Cerebellar nuclear complex (tissue), 1 donor: ENCODE measurements at places on chromosomes 13 and 19.

- no peak for DNase-seq
These were observed 19.5 kb downstream of the COMP start for GRCh38 chr19:18771328-18772242.

DNA sequence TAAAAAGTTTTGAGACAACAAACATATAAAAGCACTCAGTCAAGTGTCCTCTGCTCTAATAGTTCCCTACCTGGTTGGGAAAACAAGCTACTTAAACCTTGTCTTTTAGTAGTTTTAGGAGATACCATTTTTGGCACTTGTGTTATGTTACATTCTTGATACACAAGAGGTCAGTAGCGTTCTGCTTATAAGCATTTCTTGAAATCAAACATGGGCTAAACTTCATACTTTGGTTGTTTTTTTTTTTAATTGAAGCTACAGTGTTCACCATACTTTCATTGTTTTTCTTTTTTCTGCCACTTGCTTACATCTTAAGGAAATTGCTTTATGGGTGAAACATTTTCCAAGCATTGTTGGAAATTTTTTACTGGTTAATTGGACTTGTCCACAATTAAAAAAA is 12.9 kb downstream of the NHLRC3 start:
- no peak for DNase-seq

GRCh38 chr19:40143612-40144011 is 47.6 kb upstream of the MAP3K10 start:
- no peak for DNase-seq

DNA sequence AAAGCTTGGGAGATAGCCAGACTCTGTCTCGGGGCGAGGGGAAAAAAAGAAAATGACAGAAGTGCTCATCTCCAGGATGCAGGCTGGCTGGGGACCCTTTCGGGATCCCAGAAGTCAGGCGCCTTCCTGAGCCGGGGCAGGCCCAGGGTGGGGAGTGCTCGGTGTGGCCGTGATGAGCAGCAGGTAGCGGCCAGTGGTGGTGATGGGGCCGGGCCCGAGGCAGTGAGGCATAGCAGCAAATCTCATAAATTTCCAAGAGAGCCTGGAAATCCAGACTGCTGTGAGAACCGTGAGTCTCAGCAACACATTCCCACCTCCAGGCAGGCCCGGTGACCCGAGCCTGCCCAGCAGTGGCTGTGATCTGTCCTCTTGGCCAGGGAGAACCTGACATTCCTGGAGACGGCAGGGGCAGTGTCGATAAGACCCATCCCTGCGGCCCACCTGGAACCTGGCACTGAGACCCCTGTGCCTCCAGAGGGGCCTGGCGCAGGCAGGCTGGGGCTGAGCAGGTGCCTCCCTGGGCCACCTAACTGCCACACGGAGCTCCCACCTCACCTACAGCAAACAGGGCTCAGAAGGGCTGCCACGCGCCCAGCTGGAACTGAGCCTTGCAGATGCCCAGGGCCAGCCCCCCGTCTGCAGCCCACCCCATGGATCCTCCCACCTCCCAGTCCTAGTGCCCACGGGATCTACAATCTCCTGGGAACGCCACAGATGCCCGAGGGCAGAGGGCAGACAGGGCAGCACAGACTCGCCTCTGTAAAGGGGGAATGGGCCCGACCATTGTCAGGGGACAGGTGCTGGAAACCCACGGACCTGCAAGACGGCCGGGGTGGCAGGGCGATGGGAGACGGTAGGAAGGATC is 23.4 kb downstream of the IZUMO4 start:
- no peak for DNase-seq

- no peak for DNase-seq
These were observed 26.9 kb downstream of the POU2F2 start for GRCh38 chr19:42105368-42105767.

DNA sequence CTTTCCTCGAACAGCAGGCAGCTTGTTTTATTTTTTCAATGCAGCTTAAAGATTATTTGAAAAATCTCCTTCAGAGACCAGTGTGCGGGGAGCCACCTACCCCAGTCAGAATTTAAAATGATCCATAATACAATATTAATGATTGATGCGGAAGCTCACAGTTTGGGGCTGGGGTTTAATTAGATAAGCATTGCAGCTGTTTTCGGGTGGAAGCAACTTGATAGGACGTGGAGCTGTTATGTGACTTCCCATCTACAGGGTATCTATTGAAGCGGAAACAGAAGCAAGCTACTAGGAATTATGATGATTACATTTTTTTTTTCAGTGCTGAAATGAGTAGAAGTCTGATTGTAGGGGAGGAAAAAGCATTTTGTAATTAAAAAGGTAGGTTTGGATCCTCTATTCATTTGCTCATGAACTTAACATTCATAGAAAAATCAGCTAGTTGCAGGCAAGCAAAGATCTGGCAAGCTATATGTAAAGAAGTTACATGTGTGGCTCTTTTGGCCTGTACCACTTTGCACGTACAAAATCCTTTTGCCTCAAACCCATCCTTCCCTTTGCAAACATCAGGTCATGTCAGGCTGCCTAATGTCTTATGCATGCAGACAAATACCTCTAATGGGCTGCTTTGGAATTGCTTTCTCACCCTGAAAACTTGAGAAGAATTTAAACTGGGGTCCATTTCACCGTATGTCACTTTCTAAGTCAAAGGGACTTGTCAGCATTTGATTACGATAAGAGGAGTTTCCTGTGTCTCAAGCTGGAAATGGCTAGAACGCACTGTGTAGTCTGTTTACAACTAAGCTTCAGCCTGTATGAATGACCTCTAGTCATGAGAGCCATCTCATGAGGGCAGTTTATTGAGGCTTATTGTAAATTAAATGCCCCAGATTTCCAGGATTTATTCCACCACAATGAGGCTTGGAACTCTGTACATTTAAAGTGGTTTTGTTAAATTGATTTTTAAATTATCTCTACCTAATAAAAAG is 267.1 kb upstream of the TMTC4 start:
- no peak for DNase-seq

GRCh38 chr13:26855071-26855470 is 94.5 kb upstream of the GPR12 start:
- DNase-seq: no peak

DNA sequence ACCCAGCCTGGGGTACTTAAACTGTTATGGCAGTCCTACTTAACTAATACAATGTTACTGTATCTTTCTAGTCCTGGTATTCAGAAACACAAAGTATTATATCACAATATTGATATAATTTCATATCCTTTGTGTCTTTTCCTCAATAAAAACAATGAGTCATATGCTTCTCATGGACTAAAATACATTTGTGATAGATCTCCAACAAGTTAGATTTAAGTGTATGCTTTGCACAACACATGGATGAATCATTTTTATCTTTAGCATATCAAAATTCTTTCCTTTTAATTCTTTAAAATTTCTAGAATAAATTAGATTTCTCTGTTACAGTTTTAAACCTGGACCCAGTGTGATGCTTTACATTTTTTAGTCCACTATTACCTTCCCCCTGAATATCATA is 1357.8 kb upstream of the ATXN8OS start:
- DNase-seq: no peak

DNA sequence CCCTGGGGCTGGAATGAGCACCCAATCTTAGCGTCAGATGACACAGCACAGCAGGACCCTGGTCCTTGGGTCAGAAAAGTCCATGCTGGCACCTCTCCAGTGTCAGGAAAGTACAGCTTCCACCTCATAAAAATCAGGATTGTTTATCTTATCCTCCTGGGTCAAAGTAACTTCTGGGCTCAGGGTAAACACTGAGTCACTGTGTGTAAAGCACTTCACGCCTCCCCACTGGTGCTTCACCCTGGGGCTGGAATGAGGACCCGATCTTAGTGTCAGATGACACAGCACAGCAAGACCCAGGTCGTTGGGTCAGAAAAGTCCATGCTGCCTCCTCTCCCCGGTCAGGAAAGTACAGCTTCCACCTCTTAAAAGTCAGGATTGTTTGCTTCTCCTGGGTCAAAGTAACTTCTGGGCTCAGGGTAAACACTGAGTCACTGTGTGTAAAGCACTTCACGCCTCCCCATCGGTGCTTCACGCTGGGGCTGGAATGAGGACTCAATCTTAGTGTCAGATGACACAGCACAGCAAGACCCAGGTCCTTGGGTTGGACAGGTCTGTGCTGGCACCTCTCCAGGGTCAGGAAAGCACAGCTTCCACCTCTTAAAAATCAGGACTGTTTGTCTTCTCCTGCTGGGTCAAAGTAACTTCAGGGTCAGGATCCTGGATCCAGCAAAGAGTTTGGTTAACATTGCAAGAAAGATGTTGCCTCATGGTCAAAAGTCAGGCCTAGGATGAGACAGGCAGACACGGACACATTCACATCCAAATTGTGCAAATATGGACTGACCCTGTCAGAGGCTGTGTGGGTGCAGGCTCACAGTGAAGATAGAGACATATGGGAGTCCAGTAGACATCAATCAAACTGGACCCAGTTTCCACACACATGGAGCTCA is 39.2 kb upstream of the CYP2A7 start:
- no peak for DNase-seq

- no peak for DNase-seq
These were observed 459.1 kb upstream of the GPC6 start for GRCh38 chr13:92767468-92767867.

DNA sequence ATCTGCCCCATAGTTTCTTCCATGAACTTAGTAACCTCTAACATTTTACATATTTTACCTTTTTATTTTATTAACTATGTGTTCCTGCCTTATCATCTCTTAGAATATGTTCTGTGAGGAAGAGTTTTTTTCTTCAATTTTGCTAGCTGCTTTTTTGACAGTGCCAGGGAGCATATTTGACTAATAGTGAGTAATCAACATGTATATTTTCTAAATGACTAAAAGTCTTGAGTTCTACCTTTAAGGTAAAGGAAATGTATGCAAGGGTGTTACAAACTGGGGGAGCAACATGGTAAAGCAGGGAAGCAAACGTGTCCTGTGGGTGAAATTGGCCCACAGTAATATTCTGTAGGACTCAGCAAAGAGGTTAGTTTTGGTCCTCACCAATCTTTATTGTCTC is 165.5 kb downstream of the NBEA start:
- DNase-seq: no peak
